Activated CD8-positive, alpha-beta T cell treated with anti-CD3 and anti-CD28 coated beads, Interleukin-2, amount 10 ng/mL, durations not matched to agents 7 days and 5 days (primary cell): ENCODE measurements at places on chromosomes 13 and 19. TPM values are rescaled to one million over a fixed set of nuclear protein-coding genes. Genes with fewer than 3 reads are reported as not detected.

DNA sequence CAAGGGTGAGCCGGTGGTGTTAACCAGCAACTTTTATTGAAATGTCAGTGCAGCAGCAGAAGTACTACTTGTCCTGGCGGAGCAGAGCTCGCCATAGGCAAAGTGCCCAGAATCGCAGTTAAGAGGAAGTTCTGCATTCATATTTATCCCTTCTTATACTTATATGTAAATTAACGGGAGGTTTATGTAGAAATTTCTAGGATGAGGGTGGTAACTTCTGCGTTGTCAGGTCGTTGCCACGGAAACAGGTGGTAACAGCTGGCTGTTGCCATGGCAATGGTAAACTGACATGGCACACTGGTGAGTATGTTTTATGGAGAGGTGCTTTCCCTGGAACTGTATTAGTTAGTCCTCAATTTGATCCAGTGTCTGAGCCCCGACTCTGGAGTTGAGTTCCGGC lies 2494.9 kb upstream of the PCDH20 start:
- no peaks in the 10 kb centered on the region for H3K4me1 ChIP-seq
- no peak overlapping the region for H3K4me3 ChIP-seq
- no peaks in the 10 kb centered on the region for H3K36me3 ChIP-seq
- no peak for DNase-seq
- no peaks in the 10 kb centered on the region for H3K27me3 ChIP-seq

DNA sequence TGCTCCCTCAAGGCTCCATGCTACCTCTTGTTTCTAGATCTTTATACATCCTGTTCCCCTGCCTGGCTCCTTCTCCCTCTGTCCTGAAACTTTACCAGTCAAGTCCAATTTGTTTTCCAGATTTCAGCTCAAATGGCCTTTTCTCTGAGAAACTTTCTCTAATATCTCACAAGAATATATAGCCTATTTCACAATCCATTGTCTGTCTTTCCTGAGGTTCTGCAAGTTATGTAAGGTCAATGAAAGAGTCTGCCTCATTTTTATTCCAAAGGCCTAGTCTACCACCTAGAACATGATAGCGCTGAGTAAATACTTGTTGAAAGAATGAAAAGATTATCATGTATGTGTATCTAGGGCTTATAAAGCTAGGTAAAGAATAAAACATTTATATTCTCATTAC lies 348.8 kb downstream of the SPRY2 start:
- DNase-seq: no peak
- H3K27me3 ChIP-seq: no peaks in the 10 kb centered on the region
- no peaks in the 10 kb centered on the region for H3K4me1 ChIP-seq
- no peak overlapping the region for H3K4me3 ChIP-seq

DNA sequence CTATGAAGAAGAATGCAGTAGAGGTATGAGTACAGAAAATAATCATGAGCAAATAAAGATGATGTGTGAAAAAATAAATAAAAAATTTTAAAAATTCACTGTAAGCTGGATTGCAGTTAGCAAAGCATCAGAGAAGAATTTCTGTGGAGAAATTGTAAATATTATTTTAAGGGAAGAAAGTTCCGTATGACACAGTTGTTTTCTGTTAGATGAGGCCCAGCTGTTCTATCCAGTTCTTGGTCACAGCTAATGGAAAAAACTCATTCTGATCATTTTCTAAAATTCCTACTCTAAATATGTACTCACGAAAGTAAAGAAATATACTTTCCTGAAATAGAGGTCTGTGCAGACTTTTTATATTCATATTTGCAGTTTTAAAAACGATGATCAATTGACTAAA lies 578.8 kb downstream of the DCT start:
- no peak overlapping the region for H3K27ac ChIP-seq
- H3K4me3 ChIP-seq: no peak overlapping the region
- DNase-seq: no peak
- H3K27me3 ChIP-seq: no peaks in the 10 kb centered on the region
- H3K36me3 ChIP-seq: no peaks in the 10 kb centered on the region

The LRRC63 gene
- 2.2 TPM for total RNA-seq

The PCDH20 gene
- total RNA-seq: not detected

The SBK3 gene
- total RNA-seq: not detected
